Psoas muscle (tissue), 8 donors: ENCODE measurements at places on chromosomes 3 and 15. TPM values are rescaled to one million over a fixed set of nuclear protein-coding genes. Genes with fewer than 3 reads are reported as not detected.

The ADAMTS7 gene
- polyA plus RNA-seq = 0.61 TPM

The ALDH1L1 gene
- 12.9 TPM for polyA plus RNA-seq

The STRA6 gene
- 0.05 TPM for polyA plus RNA-seq

DNA sequence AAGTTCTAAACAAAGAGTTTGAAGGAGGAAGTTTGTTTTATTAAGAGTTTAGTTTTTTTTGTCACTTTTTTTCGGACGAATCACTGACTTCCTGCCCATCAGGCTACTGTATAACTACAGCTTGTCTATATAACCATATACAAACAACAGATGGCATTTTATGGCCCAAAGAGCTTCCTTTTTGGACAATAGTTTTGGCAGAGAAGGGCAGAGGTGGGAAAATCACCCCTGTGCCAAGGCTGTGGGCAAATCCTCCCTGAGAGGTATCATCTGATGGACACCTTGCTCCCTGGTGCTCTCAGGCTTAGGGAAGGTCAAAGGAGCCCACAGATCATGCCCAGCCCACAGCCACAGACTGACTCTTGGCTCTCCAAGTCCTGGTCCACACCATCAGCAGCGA is 113.4 kb downstream of the OXNAD1 start:
- DNase-seq = no peak

GRCh38 chr3:46085421-46086082 is 58.3 kb upstream of the XCR1 start:
- DNase-seq = no peak

DNA sequence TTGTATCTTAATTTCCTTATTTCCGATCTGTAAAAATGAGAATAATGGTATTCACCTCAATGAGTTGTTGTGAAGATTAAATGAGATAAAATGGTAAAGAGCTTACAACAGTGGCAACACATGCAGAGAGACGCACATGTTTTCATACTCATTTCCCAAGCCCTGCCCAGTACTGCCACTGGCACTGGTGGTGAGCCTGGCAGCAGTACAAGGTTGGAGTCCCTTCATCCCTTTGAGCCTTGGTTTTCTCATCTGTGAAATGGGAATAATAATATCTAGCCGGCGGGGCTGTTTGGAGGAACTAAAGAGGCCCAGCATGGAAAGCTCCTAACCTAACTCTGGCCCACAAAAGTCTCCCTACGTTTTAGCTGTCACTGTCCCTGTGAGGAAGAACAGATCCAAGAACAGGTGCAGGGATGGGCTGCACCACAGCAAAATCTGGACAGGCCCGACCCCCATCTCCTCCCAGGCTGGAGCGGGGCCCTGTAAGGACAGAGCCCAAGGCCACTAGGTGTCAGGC is 866 bp upstream of the CD276 start:
- DNase-seq = no peak

DNA sequence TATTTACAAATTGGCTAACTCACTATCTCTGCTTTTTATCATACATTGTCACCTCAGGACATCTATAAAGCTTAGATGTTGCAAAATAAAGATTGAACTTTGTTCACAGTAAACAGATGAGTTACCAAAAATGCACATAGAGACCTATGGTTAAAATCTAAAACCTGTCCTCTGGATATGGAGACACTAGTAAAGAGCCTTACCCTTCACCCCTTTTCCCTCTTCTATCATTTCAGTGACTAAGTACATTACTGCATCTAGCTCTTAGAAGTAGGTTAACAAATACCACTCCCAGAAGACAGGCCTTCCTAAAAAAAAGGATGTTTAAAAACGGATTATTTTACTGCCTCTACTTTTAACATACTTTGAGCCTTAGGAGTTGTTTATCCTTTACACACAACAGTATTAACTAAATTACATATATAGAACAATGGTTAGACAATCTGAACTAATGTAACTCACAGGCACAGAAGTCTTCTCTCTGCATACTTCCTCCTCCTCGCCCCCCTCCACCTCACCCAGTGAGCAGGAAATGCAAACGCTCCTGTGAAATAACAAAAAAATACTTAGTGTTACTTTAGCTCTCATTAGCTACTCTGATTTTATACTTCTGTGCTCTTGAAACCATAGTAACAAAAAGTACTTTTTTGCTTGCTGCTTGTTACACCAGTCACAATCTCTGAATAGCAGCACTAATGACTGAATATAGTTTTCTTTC is 23.3 kb downstream of the IREB2 start:
- no peak for DNase-seq

- no peak for DNase-seq
Observed at GRCh38 chr3:127780536-127781400, 41.5 kb downstream of the MGLL start.

- DNase-seq = no peak
Observed at GRCh38 chr15:31359702-31360111, 33.1 kb downstream of the KLF13 start.

- DNase-seq = no peak
Observed at GRCh38 chr15:99097441-99098410, 7.2 kb upstream of the SYNM start.

- no peak for DNase-seq
Observed at GRCh38 chr15:83115831-83116565, 8.6 kb downstream of the TM6SF1 start.

GRCh38 chr3:112755845-112756613 is 90.6 kb downstream of the CD200R1L start:
- no peak for DNase-seq

GRCh38 chr3:168981396-168981795 is 682.1 kb downstream of the MECOM start:
- DNase-seq = no peak

- no peak for DNase-seq
Observed at GRCh38 chr15:32746116-32746857, 28.5 kb downstream of the GREM1 start.

GRCh38 chr3:195284842-195285241 is 13.9 kb upstream of the XXYLT1 start:
- DNase-seq = no peak
